ENCODE measurements at places on chromosomes 6 and 20.

DNA sequence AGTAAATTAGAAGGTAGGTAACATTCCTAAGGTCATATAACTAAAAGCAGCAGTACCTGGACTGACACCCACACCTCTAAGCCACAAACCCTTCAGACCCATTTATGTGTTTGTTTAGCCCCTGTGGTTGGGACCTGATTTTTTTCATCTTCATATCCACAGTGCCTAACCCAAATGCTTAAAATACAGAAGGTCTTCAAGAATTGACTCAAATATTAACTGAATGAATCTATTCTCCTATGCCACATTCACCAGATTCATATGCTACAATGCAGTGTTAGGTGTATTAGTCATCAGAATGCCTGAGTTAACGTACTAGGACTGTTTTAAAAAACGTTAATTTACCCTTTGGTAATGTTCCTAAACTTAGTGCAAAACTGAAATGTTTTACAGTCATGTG lies 124.8 kb downstream of the AHI1 start:
- DNase-seq = no peak

DNA sequence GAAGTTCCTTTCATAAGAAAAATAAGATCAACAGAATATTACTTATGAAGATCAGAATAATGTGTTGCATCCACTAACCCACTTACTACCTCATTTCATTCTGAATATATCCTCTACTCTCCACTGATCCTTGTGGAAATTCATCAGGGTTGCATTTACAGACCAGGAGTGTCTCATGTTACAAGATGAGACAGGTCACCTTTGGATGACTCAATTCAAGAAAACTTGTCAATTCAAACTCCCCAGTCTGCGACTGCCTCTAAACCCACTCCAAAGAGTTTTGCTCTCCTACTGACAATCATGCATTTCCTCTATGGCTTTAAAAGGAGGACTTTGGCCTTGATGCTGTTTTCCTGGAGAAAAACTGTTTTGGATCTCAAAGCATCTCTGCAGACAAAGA lies 68.4 kb downstream of the ID4 start:
- DNase-seq = no peak

GRCh38 chr6:114096561-114097172 lies 125.7 kb upstream of the HDAC2 start:
- DNase-seq = peak; percentile 60

GRCh38 chr20:44431502-44432234 lies 44.0 kb upstream of the TTPAL start:
- no peak for DNase-seq

DNA sequence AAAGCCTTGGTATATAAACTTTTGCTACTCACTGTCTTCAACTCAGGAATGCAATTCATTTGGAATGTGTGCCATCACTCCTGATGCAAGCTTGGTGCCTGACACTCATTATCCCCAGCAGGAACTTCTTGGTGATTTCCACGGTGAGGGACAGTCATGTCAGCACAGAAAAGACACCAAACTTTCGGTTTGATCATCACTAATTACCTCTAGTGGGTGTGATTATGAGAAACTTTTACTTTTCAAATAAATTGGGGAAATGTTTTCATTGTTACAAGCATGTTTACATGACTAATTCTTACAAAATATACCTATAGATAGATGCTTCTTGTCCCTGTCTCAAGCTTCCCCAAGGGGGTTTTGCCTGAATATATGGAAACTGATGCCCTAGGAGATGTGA lies 40.9 kb downstream of the RPP40 start:
- no peak for DNase-seq

DNA sequence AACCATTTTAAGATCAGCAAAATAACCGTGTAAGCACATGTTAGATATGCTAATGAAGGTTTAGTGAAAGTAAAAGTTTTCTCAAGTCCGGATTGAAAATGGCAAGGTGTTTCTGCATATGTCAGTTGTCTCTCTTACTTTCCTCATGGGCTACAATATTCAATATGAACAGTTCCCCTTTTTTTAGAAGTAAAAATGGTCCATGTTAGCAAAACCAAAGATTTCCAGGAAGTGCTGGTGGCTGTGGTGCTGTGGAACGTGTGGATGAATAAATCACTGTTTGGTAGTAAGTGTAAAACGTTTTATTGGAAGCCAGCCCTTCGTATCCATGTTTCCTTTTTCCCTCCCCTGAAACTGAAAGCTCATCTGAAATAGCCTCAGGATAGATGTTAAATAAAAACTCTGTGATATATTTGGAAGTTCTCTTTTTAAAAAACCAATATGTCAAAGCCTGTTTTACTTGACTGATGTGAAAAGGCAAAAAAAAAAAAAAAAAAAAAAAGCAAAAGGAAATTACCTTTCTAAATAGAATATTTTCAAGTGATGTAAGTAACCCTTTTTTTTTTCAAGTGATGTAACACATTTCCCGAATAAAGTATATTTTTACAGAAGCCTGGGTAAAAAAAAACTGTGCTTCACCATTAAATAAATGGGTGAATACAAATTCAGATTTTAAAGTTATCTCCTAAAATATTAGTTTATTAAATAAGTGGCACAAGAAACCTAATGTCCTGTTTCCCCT lies 41.9 kb downstream of the PLEKHG1 start:
- DNase-seq = no peak

- no peak for DNase-seq
Measured at GRCh38 chr6:159753081-159753872, 8.6 kb upstream of the ACAT2 start.

DNA sequence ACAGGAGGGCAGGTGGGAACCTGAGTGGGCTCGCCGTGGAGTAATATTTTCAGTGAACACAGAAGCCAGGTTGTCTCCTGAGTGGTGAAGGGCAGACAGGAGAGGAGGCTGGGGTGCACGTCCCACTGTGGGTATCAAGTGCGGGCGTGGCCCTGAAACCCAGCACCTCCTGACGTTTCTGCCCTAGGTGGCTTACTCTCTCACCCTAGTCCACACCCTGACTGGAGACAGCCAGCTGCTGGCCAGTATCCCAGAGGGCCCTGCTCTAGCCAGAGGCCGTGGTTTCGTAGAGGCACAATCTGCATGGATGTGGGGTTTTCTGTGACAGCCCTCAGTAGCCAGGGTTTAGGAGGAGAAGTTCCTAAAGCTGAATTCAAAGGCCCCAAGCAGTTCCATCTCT lies 86.7 kb downstream of the TRERF1 start:
- DNase-seq = no peak
